ENCODE measurements at places on chromosomes 4 and X.

- no peak for DNase-seq
Observed at GRCh38 chr4:106698621-106699195, 330.1 kb upstream of the GIMD1 start.

GRCh38 chr4:67131224-67131623, 414.1 kb downstream of the CENPC start:
- DNase-seq, result peak; percentile 10

DNA sequence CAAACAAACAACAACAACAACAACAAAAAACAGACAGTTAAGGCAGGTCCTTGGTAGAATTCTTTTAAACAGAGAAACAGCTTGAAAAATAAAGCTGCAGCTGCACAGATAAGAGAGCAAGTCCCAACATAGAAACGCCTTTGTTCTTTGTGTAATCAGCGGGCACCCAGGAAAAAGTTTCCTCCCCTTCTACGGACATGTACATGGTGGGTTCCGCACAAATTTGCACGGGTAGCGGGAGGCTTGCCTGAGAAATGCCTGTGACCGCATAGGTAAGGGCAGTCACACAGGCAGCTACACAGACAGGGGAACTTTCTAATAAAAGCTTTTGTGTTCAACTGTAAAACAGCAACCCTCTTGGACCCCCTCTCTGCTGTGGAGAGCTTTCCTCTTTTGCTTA, 25.7 kb upstream of the CT47A1 start:
- no peak for DNase-seq

DNA sequence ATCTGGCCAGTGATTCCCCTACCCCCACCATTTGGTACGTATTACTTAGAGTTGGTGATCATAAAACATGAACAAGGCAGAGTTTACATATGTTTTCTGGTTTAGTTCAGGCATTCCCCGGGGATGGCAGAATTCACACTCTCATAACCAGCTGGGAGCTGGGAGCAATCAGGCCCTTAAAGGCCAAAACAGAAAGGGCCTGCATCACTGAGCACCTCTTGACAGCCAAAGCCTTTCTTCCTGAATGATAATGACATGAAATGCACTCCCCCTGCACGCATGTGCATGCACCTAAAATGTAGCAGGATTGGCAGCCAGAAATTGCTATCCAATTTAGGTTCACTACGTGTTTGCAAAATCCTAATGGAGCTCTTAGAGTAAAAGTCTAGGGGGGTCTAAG, 235.4 kb downstream of the GPC3 start:
- DNase-seq, result no peak

Data from fibroblast of pulmonary artery (primary cell).